Activated effector memory CD4-positive, alpha-beta T cell treated with anti-CD3 and anti-CD28 coated beads, Interleukin-2, amount 50 U/mL, for 16 hours (primary cell): ENCODE measurements at places on chromosomes 7 and 10.
A peak's percentile ranks its signal among the peaks of the same experiment; 100 is the strongest.

GRCh38 chr7:134599371-134599770, 47.3 kb upstream of the BPGM start:
- DNase-seq: no peak

- no peak for DNase-seq
Observed at GRCh38 chr7:94276027-94276426, 118.7 kb upstream of the COL1A2 start.

DNA sequence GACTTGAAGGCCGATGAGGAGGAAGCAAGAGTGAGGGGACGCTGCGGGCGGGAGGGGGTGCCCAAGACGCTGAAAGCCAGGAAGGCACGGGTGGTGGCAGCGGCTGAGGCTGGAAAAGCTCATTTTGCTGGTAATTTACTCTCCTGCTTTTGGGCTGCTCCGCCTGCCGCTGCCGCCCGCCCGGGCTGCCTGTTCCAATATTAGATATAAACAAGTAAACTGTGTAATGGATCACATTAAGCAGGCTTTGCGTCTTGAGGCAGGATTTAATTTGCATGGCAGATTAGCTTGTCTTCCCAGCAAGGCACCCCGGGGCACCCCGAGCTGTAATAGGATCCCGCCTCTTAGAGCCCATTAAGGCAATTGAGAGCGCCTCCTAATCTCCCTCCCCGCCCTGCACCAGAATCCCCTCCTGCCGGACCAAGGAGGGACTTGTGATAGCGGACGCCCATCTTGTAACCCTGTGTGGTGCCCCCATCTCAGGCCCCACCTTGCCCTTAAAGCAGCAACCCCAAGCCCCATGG, 46.1 kb upstream of the SLF2 start:
- DNase-seq: no peak

DNA sequence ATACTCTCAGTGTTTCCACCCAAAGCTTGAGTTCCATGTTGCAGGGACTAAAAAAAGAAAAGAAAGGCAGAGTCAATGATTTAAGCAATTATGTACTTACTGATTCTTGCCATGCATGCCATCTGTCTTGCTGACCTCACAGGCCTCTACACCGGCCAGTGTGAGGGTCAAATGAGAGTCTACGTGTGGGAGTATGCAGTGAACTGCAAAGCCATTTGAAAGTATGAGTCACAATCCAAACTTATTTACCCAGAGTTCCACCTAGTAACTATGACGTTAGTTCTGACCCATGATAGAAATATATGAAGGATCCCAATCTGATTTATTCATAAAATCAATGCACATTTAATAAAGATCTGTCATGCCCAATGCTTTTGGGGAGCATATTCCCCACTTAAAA, 26.5 kb downstream of the PDE1C start:
- DNase-seq: no peak

DNA sequence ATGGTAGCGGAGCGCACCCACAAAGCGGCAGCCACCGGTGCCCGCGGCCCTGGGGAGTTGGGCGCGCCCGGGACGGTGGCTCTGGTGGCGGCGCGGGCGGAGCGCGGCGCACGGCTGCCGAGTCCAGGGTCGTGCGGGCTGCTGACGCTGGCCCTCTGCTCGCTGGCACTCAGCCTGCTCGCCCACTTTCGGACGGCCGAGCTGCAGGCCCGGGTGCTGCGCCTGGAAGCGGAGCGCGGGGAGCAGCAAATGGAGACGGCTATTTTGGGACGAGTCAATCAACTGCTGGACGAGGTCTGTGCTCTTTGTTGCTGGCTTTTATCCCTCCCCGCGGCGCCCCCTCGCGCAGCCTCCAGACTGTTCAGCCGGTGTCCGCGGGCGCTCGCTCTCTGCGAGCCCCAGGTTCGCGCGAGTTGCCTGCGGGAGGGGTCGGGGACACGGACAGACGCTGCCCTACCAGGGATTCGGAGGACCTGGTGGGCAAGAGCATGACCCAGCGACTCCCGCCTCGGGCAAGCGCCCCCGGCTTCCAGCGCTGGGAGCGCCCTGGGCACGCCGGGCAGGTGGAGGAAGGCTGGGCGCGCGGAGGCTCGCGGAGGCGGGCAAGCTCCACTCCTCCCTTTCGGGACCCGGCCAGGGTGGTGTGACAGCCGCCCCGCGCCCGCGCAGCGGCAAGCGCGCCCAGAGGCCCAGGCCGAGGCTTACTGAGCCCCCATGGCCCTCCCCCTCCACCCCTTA, 887 bp downstream of the COL13A1 start:
- DNase-seq: no peak

GRCh38 chr7:14085901-14086300, 96.4 kb upstream of the ETV1 start:
- DNase-seq: no peak

DNA sequence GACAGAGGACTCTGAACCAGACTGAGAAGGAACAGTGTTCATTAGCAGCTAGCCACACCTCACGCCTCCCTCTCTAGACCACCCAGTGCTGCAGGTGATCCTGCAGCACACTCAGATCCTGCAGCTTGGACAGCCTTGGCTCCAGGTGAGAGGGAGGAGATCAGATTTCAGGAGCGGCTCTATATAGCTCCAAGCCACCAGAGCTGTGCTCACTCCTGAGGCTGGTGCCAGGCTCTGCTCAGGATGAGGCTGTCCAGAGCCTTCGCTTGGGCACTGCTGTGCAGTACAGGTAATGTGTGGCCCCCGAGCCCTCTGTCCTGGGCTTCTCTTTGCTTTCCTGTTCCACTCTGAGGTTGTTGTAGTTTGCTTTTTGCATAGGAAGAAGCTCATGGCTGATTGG, 42.4 kb downstream of the C10orf120 start:
- DNase-seq: peak; percentile 31

DNA sequence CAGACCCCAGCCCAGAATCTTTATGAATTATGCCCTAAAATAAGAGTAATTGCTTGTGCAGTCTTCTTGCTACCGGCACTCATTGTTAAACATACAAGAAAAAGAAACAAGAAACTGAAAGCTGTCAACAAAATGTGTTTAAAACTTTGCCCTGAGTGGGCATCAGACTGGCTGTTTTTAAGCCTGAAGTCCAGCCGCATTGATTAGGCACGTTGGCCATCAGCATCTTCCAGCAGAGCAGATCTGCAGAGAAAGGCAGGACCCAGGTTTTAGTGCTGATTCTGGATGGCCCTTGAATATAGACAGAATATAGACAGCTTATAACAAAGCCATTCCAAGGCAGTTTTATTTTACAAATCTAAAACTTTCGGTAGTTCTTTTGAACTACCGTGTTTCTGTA, 102.8 kb downstream of the POLL start:
- no peak for DNase-seq

DNA sequence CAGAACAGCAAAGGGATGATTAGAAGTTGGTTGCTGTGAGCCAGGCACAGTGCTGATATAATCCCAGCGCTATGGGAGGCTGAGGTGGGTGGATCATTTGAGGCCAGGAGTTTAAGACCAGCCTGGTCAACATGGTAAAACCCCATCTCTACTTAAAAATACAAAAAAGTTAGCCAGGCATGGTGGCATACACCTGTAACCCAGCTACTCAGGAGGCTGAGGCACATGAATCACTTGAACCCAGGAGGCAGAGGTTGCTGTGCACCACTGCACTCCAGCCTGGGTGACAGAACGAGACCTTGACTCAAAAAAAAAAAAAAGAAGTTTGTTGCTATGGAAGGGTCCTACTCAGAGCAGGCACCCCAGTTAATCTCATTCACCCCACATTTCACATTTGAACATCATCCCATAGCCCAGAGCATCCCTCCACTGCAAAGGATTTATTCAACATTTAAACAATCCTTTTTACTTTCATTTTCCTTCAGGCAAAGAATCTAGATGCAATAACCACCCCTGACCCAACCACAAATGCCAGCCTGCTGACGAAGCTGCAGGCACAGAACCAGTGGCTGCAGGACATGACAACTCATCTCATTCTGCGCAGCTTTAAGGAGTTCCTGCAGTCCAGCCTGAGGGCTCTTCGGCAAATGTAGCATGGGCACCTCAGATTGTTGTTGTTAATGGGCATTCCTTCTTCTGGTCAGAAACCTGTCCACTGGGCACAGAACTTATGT, 4.1 kb downstream of the IL6 start:
- DNase-seq: no peak

GRCh38 chr7:149720372-149721083, 52.9 kb downstream of the ZNF467 start:
- DNase-seq: peak; percentile 55

- DNase-seq: no peak
Observed at GRCh38 chr10:22761569-22762220, 47.3 kb upstream of the PIP4K2A start.

DNA sequence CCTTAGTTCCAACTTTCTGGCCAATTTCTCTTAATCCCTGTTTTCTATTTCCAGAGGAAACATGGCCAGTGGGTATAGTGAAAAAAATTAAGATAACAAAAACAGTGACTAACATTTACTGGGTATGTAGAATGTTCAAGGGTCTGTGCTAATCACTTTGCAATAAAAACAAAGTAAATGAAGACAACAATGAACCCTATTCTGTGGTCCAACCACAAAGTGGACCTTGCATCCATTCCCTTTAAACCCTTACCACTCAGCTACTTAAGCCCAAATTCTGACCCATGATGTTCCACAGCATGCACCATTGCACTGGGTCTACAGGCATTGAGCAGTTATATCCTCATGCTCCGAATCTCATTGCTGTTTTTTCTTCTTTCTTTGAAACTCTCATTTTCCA, 179.9 kb upstream of the PRKCQ start:
- DNase-seq: no peak

DNA sequence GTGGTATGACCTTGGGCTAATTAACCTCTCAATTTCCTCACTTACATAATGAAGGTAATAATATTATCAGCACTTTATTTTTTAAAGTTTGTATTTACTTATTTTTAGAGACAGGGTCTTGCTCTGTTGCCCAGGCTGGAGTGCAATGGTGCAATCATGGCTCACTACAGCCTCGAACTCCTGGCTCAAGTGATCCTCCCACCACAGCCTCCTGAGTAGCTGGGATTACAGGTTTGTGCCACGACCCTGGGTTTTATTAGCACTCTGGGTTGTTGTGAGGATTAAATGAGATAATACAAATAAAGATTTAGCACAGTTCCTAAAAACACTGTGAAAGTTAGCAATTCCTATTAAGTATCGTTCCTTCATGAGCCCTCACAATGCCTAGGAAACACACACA, 14.7 kb downstream of the BAMBI start:
- DNase-seq: no peak

- DNase-seq: no peak
Observed at GRCh38 chr10:53453196-53453595, 680.6 kb upstream of the MBL2 start.

DNA sequence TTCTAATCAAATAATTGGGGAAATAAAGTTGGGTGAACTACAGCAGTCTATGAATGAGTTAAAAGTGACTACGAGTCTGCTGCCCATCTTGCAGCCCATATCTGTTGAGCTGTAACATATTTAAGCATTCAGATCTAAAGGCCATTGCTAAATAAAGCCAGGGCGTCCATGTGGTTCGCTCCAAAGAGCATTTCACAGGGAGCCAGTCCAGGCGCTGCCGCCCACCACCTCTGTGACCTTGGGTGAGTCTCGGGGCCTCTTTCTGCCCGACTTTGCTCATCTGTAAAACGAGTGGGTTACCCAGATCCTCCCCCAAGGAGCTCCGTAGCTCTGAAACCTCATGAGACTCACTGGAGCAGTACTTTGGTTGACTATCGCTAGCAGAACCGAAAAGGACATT, 223.1 kb downstream of the CUX1 start:
- DNase-seq: no peak

GRCh38 chr7:116483271-116483942, 16.1 kb upstream of the CAV2 start:
- no peak for DNase-seq

DNA sequence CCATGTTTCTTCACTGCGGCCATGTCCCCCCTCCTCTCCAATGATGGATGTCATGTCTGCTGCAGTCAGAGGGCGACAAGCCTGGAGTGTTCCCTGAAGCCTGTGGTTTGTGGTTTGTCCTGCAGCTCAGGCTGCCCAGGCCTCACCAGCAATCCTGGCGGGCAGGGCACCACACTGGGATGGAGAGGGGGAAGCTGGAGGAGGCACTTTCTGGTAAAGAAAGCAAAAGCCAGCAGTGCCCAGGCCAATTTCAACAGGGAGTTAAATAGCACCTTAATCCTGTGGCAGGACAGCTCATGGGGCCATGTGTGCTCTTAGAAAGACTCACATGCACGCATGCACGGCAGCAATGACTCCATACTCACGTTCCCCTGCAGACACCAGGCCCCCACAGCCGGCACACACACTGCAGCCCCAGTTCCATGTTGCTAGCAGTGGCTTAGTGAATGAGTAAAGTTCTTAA, 158.3 kb downstream of the EGFR start:
- no peak for DNase-seq

DNA sequence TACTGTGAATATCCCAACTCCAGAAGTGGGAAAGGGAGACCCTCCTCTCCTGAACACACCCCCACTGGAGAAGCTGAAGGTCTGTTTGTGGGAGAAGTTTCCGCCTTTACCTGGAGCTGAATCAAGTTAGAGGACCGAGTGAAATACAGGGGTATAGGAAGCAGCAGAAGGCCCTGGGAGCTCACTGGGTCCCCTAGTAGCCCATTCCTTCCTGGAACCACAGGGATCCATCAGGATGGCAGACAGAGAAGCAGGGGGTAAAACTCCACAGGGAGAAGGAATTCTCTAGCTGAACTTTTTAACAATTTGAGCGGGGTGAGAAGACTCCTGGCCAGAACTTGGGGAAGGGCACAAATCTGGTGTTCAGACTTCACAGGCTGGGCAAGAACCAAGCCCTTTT, 275.8 kb downstream of the GRID1 start:
- DNase-seq: no peak

GRCh38 chr7:79702116-79702515, 248.6 kb upstream of the MAGI2 start:
- DNase-seq: no peak

- no peak for DNase-seq
Observed at GRCh38 chr7:2596464-2597272, 35.1 kb upstream of the TTYH3 start.
